RWPE2 (cell line): ENCODE measurements at places on chromosomes 12 and 14.

- no peak overlapping the region for H3K4me3 ChIP-seq
- DNase-seq: no peak
- H3K4me1 ChIP-seq: no peaks in the 10 kb centered on the region
Measured at GRCh38 chr12:29039013-29039412, 110.1 kb upstream of the FAR2 start.

GRCh38 chr12:15644700-15645099, 144.5 kb downstream of the EPS8 start:
- H3K36me3 ChIP-seq: no peaks in the 10 kb centered on the region
- DNase-seq: no peak
- H3K4me3 ChIP-seq: no peak overlapping the region
- H3K4me1 ChIP-seq: no peaks in the 10 kb centered on the region
- no peak overlapping the region for H3K27ac ChIP-seq

- peak overlapping the region; percentile 15 for H3K4me3 ChIP-seq
- H3K27ac ChIP-seq: peak overlapping the region; percentile 72
- DNase-seq: peak; percentile 93
Measured at GRCh38 chr14:63438065-63438757, 105.0 kb downstream of the PPP2R5E start.

GRCh38 chr12:30095511-30095910, 311.8 kb upstream of the TMTC1 start:
- H3K27ac ChIP-seq: no peak overlapping the region
- H3K4me3 ChIP-seq: no peak overlapping the region
- H3K4me1 ChIP-seq: no peaks in the 10 kb centered on the region
- DNase-seq: no peak
- no peaks in the 10 kb centered on the region for H3K36me3 ChIP-seq

DNA sequence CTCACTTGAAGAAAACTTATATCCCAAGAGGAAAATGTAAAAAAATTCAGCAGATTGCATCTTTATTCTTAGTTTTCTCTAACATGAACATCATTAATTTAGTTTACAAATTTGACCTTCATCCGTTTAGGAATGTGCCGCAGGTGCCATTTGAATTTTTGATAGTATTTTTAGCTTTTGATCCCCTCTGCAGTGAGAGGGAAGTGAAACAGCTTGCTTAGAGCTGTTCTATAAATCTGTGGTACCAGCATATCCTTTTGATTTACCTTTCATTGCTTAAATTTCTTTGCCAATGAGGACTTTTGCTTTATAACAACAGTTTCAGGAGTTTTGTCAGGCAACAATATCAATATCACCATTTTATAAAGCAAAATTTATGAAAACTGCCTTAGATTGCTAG, 32.7 kb downstream of the DUSP6 start:
- no peaks in the 10 kb centered on the region for H3K36me3 ChIP-seq
- H3K27me3 ChIP-seq: no peaks in the 10 kb centered on the region

DNA sequence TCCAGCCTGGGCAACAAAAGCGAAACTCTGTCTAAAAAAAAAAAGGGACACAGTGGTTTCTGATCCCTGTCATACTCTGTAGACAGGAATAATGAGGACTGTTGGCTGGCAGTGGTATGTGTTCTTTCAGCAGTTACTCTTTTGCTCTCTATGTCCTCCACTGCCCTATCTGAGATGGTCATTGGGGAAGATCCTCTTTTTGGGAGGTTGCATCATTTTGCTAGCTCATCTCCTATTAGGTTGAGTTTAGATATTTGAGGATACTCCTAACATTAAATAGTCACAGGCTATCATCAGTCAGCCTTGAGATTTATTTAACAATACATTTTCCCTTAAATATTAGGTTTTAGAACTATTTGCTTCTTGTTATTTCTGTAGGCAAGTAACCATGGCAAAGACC, 5.9 kb upstream of the CCDC91 start:
- no peaks in the 10 kb centered on the region for H3K4me1 ChIP-seq
- no peak overlapping the region for H3K4me3 ChIP-seq

DNA sequence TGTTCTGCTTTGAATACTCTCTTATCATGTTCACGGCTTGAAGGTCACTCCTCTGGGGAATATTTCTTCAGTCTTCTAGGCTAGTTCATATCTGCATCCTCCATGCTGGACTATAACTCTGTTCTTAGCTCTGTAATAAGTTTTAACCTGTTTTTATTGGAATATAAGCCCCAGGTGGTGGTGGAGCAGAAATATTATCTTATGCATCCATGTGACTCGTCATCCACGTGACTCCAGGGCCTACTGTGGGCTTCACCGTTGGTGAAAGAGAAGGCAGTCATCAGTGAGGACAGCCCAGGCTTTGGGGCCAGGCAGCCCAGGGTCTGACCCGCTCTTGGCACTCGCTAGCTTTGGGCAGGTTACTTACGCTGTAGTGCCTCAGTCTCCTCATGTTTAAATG, 87.1 kb downstream of the ETNK1 start:
- no peak overlapping the region for H3K27ac ChIP-seq
- no peaks in the 10 kb centered on the region for H3K27me3 ChIP-seq
- no peaks in the 10 kb centered on the region for H3K36me3 ChIP-seq
- no peak for DNase-seq
- no peaks in the 10 kb centered on the region for H3K4me1 ChIP-seq

GRCh38 chr12:120115692-120116440, 687 bp downstream of the RAB35 start:
- H3K36me3 ChIP-seq: peaks cover 24% of the 10 kb centered on the region
- no peak for DNase-seq
- H3K27me3 ChIP-seq: no peaks in the 10 kb centered on the region
- peak overlapping the region; percentile 67 for H3K27ac ChIP-seq
- H3K4me1 ChIP-seq: peaks cover 24% of the 10 kb centered on the region
- peak overlapping the region; percentile 83 for H3K4me3 ChIP-seq

DNA sequence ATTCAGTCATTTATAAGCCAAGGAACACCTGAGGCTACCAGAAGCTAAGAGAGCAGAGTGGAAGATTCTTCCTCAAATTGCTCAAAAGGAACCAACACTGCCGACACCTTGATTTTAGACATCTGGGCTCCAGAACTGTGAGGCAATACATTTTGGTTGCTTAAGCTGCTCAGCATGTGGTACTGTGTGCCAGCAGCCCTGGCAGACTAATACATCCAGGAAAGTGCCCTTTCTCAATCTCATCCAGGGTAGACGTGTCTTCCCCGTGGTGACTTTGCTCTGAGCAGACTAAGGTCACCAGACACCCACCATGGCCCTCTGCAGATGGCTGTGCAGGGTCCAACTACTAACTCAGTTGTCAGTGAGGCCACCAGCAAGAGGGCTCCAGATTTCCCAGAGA, 122.8 kb downstream of the VRK1 start:
- H3K27ac ChIP-seq: no peak overlapping the region
- H3K4me3 ChIP-seq: no peak overlapping the region
- no peaks in the 10 kb centered on the region for H3K27me3 ChIP-seq
- no peaks in the 10 kb centered on the region for H3K4me1 ChIP-seq
- no peak for DNase-seq
- H3K36me3 ChIP-seq: no peaks in the 10 kb centered on the region

DNA sequence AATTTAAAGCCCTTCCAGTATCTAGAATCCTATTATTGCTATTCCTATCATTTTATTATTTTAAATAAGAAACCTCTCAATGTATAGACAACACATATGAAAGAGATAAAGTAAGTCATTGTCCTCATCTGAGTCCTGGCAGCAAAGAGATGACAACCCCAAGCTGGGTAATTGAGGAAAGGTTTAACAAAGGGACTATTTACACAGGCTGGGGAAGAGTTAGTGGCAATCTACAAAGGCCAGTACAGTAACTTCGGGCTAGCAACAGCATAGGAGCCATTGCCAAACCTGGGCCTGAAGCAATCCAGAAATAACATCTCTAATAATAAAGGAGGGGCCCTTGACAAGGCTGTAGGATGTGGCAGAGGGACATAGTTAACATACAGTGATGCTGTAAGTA, 11.2 kb downstream of the PDE6H start:
- no peaks in the 10 kb centered on the region for H3K4me1 ChIP-seq
- no peak overlapping the region for H3K4me3 ChIP-seq
- H3K27ac ChIP-seq: no peak overlapping the region
- H3K27me3 ChIP-seq: no peaks in the 10 kb centered on the region
- no peak for DNase-seq

DNA sequence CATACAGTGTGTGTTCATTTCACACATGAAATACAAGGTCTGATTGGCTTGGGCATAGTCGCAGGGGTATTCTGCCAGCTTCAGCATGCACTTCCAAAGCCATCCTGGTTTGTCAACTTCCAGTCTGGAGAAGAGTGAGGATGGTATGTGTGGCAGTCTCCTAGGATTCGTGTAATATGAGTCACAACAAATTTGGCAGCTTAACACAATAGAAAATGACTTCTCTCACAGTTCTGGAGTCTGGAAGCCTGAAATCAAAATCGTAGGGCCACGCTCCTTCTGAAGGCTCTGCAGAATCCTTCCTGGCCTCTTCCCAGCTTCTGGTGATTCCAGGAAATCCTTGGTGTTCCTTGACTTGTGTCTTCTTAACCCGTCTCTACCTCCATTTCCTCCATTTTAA, 167.5 kb downstream of the PPM1H start:
- H3K4me3 ChIP-seq: no peak overlapping the region
- no peaks in the 10 kb centered on the region for H3K36me3 ChIP-seq
- H3K4me1 ChIP-seq: no peaks in the 10 kb centered on the region
- no peak for DNase-seq

DNA sequence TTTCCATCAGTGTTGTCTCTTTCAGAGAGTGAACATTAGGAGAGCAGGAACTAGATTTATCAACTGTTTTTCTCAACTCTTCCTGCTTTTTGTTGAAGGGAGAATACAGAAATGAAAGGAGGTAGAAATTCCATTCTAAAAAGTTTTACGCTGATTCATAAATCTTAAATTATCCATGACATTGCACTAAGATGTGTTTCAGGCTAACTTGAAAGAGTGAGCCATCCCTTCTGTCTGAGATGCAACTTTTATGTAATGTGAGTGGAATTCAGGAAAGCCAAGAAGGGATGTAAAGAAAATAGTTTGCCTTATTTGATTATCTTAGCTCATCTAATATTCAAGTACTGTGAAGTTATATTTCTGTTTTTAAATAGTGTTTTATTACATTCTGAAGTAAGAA, 349.5 kb upstream of the RGS6 start:
- no peak for DNase-seq
- no peaks in the 10 kb centered on the region for H3K27me3 ChIP-seq
- H3K36me3 ChIP-seq: no peaks in the 10 kb centered on the region; the same call in 1 of the 2 replicates
- no peak overlapping the region for H3K4me3 ChIP-seq
- peaks cover 12% of the 10 kb centered on the region for H3K4me1 ChIP-seq
- H3K27ac ChIP-seq: no peak overlapping the region

- DNase-seq: no peak
- peaks cover 8% of the 10 kb centered on the region for H3K4me1 ChIP-seq
- H3K27me3 ChIP-seq: no peaks in the 10 kb centered on the region
Measured at GRCh38 chr12:49907352-49907751, 3.7 kb upstream of the FAIM2 start.

GRCh38 chr12:104575442-104576186, 118.9 kb downstream of the CHST11 start:
- peaks cover 8% of the 10 kb centered on the region for H3K4me1 ChIP-seq
- no peak overlapping the region for H3K4me3 ChIP-seq
- no peaks in the 10 kb centered on the region for H3K27me3 ChIP-seq
- no peaks in the 10 kb centered on the region for H3K36me3 ChIP-seq

- H3K4me3 ChIP-seq: no peak overlapping the region
- no peaks in the 10 kb centered on the region for H3K36me3 ChIP-seq
- no peaks in the 10 kb centered on the region for H3K27me3 ChIP-seq
- no peak for DNase-seq
Measured at GRCh38 chr12:3259973-3260372, 182.8 kb downstream of the TSPAN9 start.

- H3K4me3 ChIP-seq: no peak overlapping the region
- H3K36me3 ChIP-seq: peaks cover 41% of the 10 kb centered on the region
- H3K27me3 ChIP-seq: no peaks in the 10 kb centered on the region
- DNase-seq: no peak
- peaks cover 91% of the 10 kb centered on the region for H3K4me1 ChIP-seq
Measured at GRCh38 chr14:74570696-74571095, 41.3 kb downstream of the LTBP2 start.

GRCh38 chr14:23929822-23930294, 23.7 kb upstream of the DHRS4 start:
- H3K36me3 ChIP-seq: no peaks in the 10 kb centered on the region
- H3K27me3 ChIP-seq: no peaks in the 10 kb centered on the region
- H3K4me1 ChIP-seq: no peaks in the 10 kb centered on the region
- H3K27ac ChIP-seq: no peak overlapping the region
- DNase-seq: peak; percentile 78

- no peaks in the 10 kb centered on the region for H3K36me3 ChIP-seq
- no peak overlapping the region for H3K27ac ChIP-seq
- DNase-seq: peak; percentile 79
- peaks cover 44% of the 10 kb centered on the region for H3K27me3 ChIP-seq
Measured at GRCh38 chr12:116878567-116879508, 2.4 kb downstream of the HRK start.

DNA sequence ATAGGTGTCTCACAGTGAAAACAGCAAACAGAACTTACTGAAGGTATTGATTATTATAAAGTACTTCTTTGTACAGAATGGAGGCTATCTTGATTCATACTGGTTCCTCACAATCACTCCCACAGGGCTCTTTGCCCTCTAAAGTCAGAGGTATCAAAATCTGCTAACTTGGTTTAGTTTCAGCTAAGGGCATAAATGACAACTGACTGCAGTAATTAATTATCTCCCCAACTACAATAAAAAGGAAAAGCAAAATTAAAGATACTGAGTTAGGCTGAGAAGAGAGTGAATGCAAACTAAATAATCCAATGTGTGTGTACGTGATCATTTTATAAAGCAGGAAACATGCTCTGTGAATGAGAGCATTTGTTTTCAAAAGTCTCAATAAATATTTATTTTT, 338.7 kb downstream of the ACSS3 start:
- peaks cover 4% of the 10 kb centered on the region for H3K27me3 ChIP-seq
- no peaks in the 10 kb centered on the region for H3K36me3 ChIP-seq
- no peak overlapping the region for H3K4me3 ChIP-seq
- no peak for DNase-seq
- H3K4me1 ChIP-seq: no peaks in the 10 kb centered on the region
- H3K27ac ChIP-seq: no peak overlapping the region

DNA sequence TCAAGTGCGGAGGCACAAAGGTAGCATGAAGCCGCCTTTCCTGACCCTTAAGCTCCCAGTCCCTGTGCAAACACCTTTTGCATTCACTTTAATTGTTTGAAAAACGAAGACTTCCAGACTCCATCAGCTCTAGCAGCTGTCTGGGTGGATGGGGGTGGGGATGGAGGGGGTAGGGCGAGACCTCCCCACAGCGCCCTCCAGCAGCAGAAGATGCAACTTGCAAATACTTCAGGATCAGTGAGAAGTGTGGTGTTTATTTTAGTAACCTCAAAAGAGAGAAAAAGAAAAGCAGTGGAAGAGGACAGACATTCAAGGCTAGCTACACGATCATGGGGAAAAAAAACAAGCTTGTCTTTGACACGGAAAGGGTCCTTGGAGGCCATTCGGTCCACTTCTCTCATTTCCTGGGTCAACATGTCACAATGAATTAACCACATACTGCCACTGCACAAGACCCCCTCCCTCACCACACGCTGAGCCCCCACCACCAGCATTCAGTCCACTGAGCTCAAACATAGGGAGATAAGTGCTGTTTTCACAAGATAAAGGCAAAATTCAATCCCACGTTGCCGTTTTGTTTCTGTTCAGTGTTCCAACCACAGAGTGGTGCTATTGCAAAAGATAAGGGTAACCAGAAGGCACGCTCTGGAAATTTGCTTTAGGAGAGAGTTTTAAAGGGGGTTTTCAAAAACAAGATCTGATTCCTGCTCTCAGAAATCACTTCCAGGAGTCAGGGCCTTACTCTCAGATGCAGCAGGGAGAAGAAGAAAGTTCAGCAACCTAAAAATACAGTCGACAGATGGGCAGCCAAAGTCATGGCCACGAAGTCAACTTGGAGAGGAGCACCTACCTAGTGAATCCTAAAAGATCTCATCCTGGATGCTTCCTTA, 3.3 kb upstream of the NTF3 start:
- H3K27ac ChIP-seq: no peak overlapping the region
- H3K36me3 ChIP-seq: no peaks in the 10 kb centered on the region
- H3K4me1 ChIP-seq: no peaks in the 10 kb centered on the region
- DNase-seq: no peak
